ENCODE measurements at places on chromosomes 3 and 15. TPM values are rescaled to one million over a fixed set of nuclear protein-coding genes. Genes with fewer than 3 reads are reported as not detected.

The PLSCR2 gene
- total RNA-seq = not detected

The DUOXA2 gene
- total RNA-seq = not detected

The BLM gene
- 1.4 TPM for total RNA-seq

The CACNA2D3 gene
- under 0.01 TPM for total RNA-seq

The LRRIQ4 gene
- total RNA-seq = 0.29 TPM

The SLC12A1 gene
- total RNA-seq = not detected

The LRTM1 gene
- not detected for total RNA-seq

The SELENOS gene
- total RNA-seq = 74.3 TPM

The ECE2 gene
- not detected for total RNA-seq
